ENCODE measurements at places on chromosomes 2 and 18.

DNA sequence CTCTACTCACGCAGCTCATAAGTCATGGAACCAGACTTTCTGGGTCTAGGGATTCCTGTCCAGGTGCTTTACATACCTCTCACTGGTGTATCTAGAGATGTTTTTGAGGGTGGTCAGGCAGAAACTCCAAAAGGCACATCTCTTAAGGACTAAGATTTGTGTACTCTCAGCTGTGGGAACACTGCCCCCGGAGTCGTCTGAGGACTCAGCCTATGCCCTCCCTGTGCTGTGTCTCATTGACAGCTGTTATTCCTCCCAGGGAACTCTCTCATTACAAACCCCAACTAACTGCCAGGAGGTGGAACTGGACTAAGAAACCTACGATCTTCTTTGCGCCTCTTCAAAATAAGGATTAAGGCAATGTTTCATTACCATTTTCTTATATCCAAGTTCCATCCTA is 293.9 kb upstream of the DLGAP1 start:
- DNase-seq: no peak

DNA sequence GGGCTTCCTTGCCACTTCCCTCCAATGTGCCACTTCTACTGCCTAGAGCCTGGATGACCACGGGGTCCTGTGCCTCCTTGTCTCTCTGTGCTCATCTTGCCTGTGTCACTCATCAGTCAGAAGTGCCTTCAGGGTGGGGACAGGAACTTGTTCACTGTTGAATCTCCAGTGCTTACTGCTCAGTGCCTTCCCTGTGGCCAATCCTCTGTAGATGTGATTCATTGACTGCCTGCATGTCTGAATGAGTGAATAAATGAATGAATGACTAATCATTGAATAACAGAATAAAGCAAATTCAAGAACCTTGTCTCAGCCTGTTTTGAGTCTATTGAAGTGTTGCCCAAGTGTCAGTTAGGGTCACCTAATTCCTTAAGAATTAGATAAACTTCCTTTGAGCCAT is 42.3 kb upstream of the FAM136A start:
- DNase-seq: no peak

DNA sequence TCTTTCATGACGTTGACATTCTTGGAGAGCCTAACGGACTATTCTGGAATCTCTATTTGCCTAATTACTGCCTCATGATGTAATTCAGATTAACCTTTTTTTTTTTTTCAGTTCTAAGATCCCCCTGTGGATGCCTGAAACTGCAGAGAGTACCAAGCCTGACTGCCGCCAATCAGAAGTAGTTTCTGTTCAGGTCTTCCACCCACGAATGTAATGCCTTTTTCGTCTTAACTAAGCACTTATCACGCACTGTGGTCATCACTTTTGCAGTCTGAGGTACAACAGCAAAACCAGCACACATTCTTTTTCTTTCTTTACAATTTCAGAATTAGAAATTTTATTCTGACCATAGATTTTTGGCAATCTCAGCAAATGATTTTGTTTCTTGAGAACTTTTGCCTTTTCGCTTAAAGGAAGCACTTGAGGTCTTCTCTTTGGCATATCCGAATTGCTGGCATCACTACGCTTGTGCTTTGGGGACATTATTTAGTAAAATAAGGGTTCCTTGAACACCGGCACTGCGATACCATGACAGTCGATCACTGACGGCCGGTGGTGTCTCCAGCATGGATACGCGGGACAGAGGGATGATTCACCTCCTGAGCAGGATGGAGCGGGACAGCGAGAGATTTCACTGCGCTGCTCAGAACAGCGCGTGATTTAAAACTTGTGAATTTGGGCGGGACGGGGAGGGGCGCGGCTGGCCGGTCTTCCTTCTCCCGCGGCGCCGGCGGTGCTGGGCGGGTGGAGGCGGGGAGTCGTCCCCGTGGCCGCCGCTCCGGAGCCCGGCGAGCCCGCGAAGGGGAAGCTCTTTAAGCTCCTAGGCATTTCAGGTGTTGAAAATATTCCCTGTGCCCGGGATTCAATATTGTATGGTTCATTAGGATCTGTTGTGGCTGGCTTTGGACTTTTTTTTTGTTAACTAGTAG is 32.0 kb upstream of the GPR55 start:
- peak; percentile 51 for DNase-seq

DNA sequence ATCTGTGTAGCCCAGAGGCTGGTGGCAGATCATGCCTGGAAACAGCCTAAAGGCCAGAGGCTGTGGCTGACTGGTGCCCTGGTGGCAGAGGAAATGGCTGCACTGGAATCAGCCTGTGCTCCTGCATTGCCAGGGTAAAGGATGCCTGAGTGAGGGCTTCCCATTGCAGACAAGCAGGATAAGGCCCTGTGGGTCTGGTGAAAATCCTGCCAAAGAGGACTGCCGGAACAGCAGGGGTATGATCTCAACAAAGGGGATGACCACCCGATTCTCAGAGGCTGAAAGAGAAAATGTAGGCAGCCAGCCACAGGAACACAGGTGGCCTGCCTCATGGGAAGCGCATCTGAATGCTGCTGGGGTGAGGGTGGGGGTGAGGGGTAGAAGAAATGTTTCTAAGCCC is 48.2 kb downstream of the FBXO48 start:
- no peak for DNase-seq

- peak; percentile 20 for DNase-seq
Measured at GRCh38 chr2:12536976-12537375, 179.8 kb upstream of the TRIB2 start.

DNA sequence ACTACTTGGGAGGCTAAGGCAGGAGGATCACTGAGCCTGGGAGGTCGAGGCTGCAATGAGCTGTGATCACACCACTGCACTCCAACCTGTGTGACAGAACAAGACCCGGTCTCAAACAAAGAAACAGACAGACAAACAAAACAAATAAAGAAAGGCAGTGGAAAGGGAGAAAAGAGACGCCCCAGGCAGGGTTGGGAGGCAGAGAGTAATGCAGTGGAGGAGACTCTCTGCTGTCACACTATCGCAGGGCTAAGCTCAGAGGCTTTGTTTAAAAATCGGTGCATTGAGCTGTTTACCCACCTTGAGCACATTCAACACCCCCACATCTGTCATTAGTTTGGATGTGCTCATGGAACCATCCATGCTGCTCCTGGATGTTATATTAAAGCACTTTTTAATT is 84.2 kb upstream of the RMP24 start:
- DNase-seq: no peak

- DNase-seq: no peak
Measured at GRCh38 chr18:3892152-3892551, 442.2 kb downstream of the TGIF1 start.

- no peak for DNase-seq
Measured at GRCh38 chr2:237139123-237139675, 53.5 kb downstream of the COPS8 start.

Data from large intestine (tissue), 12 donors.